ENCODE measurements at places on chromosomes 7 and 10.

- no peak for DNase-seq
These were observed 169.0 kb upstream of the PHYHIPL start for GRCh38 chr10:59007307-59008025.

GRCh38 chr10:104339469-104340110 lies 1.3 kb upstream of the ITPRIP start:
- DNase-seq = no peak

DNA sequence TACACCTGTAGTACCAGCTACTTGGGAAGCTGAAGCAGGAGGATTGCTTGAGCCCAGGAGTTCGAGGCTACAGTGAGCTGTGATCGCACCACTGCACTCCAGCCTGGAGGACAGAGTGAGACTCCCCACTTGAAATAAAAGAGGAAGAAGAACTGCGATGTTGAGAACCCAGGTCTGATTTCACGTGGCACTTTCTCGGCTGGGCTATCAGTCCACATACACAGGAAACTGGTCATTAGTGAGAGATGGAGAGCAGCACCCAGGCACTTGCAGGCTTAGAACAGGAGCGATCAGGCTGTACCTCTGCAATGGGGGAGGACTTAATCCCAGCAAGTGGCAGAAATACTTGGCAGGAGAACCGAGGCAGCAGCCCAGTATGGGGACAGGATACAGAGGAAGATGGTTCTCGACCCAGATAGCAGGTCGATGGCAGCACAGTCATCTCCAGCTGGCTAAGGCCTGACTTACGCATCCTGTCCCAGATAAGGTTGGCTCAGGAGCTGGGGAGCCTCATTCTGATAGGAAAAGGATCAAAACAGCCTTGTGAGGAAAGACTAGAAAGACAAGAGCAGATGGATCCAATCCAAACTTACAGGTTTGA lies 487.7 kb upstream of the AUTS2 start:
- DNase-seq = no peak

GRCh38 chr7:140673774-140674155 lies 1.0 kb downstream of the ADCK2 start:
- DNase-seq = no peak

GRCh38 chr7:84688671-84689070 lies 494.1 kb upstream of the SEMA3A start:
- no peak for DNase-seq

- no peak for DNase-seq
These were observed 75.2 kb downstream of the DNAJB6 start for GRCh38 chr7:157412021-157412443.

- no peak for DNase-seq
These were observed 2.3 kb downstream of the NACAD start for GRCh38 chr7:45086331-45087065.

DNA sequence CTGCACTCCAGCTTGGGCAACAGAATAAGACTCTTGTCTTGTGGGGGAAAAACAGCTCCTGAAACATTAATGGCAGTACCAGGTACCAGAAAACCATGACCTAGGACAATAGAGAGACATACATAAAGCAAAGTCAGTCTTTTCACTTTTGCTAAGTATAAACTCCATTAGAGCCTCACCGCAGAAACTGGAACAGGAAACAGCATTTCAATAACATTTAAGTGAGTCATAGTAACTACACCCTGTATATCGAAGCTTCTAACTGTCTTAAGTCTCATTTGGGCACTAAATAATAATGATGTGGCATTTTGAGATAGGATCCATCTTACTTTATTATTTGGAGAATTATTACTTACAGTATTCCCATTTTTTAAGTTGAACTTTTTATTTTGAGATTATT lies 517.8 kb upstream of the CELF2 start:
- DNase-seq = no peak

DNA sequence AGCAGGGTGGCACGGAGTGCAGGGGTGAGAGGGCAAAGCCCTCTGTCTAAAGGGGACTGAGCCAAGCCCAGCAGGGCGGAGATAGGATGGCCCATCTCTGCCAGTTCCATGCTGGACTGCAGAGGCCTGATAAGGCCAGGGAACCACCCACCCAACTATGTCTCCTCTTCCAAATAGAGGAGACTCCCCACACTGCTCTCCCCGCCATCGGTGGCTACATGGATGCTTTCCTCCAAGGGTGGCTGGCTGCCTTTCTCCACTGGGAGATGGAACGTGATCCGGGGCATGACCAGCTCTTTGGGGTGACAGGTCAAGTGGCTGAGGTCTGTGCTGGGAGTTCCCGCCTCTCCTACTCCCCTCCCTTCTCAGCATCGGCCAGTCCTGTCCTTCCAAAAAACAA lies 58.1 kb upstream of the MXI1 start:
- no peak for DNase-seq

DNA sequence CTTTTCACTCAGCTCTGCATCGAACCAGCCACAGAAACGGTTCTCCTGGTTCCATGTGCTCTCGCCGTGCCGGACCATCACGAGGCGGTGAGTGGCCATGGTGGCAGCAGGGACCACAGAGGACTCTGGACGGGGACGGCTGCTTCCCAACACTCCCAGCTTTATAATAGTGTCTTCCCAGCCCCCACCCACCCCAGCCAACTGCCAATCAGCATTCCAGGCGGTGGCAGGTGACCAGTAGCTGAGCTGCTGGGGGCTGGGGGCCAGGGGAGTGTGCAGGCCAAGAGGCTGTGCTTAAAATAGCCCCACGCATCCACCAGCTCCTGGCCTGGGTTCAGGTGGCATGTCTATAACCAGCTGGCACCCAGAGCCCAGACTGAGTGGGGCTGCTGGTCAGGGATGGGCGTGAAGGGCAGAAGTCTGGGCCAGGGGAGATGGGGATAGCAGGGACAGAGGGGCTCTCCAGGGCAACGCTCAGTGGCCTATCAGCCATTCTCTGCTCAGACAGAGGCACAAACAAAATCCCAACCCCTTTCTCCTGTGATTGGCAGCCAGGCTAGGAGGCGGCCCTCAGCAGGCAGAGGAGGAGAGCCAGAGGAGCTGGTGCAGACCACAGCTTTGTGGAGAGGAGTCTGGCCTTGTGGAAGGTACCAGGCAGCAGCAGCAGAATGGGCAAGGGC lies at the start of gene PGAM2:
Gene PGAM2, minus strand, starts transcription at position 137 of the 680 bp plus-strand sequence. Its CDS starts 38 bp downstream, at position 99.
- DNase-seq = peak; percentile 79

GRCh38 chr7:7051206-7051877 lies 131.0 kb upstream of the C1GALT1 start:
- no peak for DNase-seq

DNA sequence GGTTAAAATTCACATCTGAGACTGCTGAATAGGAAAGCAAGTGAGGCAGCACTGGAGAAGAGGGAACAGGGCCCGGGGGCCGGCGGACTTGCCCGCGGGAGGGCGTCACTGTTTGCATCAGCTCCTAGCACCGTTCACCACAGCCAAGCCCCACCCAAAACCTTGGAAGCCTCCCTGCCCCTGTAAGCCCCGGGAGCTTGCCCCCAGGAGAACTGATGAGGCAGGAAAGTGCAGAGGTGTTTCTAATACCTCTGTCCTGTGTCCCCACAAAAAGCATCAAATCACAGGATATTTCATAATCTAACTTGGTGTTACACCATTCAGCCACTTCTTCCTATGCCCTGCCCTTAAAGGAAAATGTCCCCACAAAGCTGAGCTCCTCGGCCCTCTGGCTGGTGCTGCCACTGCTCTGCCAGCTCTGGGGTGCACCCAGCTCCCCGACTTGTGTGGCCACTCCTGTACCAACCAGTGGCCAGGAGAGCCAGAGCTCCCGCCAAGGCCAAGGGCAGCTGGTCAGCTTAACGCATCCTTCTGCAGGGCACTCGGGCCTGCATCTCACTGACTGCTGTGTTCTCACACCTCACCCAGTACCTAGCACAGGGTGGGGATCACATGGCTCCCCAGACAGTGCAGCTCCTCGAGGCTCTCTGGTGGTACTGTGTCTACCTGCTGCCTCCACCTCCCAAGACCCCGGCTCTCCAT lies 47.3 kb upstream of the CNPY1 start:
- DNase-seq = no peak

DNA sequence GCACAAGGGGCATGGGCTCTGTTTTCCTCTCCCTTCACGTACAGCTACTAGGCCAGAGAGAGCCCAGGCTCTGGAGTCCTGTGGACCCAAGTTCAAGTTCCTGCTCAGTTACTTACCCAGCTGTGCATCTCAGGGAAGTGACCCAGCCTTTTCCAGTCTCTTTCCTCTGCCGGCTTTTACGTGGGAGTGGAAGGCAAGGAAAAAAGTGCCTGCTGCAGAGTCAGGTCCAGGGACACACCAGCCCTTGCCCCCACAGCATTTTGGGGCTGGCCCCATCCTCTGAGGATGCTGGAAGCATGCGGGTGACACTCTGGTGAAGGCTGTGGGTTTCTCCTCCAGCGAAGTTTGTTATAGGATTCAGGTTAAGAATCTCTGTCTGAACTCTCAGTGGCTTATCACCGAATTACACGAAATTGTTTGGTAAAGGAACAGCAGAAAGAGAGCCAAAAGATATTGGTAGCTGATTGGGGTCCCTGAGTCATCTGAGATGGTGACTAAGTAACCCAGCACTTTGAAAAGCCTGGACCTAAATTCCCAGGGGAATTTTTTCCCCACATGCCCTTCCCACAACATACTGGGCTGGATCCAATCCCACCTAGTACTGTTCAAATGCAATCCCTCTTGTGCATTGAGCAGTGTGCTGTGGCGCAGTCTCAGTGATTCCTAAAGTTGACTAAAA lies 424.3 kb downstream of the RPS24 start:
- DNase-seq = no peak

- DNase-seq = no peak
These were observed 96.5 kb upstream of the FAM20C start for GRCh38 chr7:95863-96260.

- no peak for DNase-seq
These were observed 133.7 kb upstream of the NAMPT start for GRCh38 chr7:106418526-106418925.

DNA sequence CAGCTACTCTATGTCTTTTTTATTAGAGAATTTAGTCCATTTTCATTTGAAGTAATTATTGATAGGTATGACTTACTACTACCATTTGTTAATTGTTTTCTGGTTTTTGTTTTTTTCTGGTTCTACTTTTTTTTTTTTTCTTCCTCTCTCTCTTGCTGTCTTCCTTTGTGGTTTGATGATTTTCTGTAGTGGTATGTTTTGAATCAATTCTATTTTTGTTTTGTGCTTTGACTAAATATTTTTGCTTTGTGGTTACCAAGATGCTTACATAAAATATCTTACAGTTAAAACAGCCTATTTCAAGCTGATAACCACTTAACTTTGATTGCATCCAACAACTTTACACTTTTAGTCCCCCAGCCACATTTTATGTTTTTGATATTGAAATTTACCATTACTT lies 3.3 kb upstream of the OR2F2 start:
- DNase-seq = no peak

Measured in ecto neural progenitor cell (in vitro differentiated cells).